NCI-H524 treated with DMSO at 0.1 percent for 48 hours (cell line): ENCODE measurements at places on chromosomes 13 and 19.

DNA sequence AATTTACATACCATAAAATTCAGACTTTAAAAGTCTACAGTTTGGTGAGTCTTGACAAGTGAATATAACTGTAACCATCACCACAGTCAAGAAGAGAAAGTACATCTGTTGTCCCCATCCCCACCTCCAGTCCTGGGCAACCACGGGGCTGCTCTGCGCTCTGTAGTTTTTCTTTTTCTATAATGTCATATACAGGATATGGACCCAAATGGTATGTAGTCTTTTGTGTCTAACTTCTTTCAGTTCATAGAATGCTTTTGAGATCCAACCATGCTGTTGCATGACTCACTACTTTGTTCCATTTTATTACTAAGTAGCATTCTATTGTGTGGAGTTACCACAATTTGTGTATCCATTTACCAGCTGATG is 103.9 kb downstream of the DOCK9 start:
- no peak for DNase-seq

DNA sequence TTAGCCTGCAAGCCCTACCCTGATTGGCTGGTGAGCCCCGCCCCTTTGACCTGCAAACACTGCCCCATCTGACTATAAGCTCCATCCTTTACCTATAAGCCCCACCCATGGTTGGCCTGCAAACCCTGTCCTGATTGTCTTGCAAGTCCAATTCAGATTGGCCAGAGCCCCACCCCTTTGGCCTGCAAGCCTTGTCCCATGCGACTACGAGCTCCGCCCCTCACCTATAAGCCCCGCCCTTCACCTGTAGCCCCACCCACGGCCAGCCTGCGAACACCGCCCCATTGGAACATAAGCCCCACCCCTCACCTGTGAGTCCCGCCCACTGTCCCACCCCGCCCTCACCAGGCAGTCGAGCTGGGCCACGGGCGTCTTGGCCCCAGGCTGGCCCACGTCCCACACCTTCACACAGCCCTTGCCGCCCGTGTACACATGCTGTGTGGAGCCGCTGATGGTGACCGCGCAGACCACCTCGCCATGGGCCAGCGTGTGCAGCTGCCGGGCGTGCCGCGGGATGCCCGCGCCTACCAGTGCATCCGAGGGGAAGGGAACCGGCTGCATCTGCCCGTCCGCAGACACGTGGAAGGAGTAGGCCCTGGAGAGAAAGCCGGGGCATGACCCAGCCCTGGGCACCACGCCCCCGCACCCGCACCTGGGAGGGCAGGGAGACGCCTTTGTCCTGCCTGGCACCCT is 22.9 kb downstream of the TLE2 start:
- DNase-seq: no peak

GRCh38 chr19:40741527-40742390 is 8.5 kb downstream of the ACTMAP start:
- no peak for DNase-seq

GRCh38 chr13:23859904-23860303 is 29.3 kb downstream of the MIPEP start:
- no peak for DNase-seq

DNA sequence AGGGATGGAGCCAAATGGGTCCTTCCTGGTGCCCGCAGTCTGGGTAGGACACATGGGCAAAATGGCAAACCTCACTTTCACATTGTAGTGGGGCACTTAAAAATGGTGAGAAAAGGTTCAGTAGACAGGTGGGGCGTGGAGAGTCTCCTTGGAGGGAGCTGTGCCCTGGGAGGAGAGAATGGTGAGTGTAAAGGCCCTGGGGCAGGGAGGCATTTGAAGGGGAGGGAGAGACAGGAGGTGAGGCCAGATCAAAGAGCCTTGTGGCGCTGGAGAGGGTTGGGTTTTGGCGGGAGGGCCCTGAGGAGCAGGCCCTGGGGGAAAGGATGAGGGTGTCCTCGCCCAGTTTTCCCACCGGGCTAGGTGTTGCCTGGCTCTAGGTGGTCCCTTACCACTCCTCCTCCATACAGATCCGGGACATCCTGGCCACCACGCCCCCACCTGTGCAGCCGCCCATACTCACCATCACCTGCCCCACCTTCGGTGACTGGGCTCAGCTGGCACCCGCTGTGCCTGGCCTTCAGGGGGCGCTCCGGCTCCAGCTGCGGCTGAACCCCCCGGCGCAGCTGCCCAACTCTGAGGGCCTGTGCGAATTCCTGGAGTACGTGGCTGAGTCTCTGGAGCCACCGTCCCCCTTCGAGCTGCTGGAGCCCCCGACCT is 6.3 kb downstream of the MAP1S start:
- no peak for DNase-seq

DNA sequence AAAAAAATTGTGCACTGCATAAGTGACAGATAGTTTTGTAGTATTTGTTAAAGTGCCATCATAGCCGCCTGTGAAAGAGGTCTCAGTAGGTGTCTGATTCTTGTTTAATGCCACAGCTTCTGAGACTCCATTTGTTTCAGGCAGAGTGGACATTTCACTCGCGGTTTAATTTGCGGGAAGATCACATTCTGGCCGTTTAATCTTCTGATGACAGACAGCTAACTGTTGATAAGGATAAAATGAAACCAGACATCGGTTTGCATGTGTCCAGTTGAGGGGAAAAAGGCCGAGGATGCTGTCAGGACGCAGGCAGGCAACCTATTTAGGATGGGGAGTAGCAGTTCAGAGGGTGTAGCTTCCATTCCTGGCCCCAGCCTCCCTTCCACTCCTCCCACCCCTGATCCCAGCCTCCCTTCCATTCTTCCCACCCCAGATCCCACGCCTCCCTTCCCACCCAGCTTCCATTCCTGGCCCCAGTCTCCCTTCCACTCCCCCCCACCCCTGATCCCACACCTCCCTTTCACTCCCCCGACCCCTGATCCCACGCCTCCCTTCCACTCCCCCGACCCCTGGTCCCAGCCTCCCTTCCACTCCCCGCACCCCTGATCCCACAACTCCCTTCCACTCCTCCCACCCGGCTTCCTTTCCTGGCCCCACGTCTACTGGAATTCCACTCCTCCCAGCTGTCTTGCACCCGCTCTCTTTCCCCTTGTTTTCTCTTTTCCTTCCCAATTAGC is 23.8 kb downstream of the ATP11A start:
- DNase-seq: no peak

DNA sequence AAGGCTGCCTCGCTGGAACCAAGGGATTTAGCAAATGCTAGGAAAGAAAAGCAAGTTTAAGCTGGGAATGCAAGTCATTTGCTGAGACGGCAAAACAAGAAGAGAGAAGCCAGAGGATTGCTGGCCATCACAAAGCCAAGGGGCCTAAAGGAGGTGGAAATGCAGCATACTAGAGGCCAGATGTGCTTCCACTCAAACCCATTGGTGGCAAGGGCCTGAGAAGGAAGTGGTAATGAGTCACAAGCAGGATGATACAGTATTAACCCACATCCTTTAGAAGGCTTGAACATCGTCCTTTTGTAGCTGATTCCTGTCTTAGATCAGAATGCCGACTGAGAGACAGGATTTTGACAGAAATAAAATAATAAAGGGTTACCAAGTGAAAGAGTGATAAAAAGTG is 68.2 kb downstream of the ITGBL1 start:
- DNase-seq: no peak

DNA sequence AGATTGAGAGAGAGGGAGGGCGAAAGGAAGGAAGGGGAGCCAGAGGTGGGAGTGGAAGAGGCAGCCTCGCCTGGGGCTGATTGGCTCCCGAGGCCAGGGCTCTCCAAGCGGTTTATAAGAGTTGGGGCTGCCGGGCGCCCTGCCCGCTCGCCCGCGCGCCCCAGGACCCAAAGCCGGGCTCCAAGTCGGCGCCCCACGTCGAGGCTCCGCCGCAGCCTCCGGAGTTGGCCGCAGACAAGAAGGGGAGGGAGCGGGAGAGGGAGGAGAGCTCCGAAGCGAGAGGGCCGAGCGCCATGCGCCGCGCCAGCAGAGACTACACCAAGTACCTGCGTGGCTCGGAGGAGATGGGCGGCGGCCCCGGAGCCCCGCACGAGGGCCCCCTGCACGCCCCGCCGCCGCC is at the start of gene TNFSF11:
TNFSF11 (plus strand) TSS at position 142 of the 400 bp plus-strand sequence; CDS start at position 294, 152 bp downstream.
- no peak for DNase-seq

DNA sequence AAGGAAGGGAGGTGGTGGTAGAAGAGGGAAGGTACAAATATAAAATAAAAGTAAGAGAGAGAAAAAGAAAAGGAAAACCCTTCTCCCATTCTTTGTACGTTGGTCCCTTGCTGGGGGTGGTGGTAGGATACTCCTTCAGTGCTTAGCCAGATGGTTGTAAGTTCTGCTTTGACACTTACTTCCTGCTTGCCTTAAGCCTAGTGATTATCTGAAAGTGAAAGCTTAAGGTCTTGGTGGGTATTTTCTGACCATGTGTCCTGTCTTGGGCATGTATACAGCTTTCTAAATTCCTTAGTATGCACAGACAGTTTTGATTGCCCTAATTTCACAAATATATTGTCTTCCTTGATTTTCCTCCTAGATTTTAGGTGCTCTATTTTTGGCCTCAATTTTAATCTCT is 314.8 kb downstream of the PCDH17 start:
- no peak for DNase-seq

DNA sequence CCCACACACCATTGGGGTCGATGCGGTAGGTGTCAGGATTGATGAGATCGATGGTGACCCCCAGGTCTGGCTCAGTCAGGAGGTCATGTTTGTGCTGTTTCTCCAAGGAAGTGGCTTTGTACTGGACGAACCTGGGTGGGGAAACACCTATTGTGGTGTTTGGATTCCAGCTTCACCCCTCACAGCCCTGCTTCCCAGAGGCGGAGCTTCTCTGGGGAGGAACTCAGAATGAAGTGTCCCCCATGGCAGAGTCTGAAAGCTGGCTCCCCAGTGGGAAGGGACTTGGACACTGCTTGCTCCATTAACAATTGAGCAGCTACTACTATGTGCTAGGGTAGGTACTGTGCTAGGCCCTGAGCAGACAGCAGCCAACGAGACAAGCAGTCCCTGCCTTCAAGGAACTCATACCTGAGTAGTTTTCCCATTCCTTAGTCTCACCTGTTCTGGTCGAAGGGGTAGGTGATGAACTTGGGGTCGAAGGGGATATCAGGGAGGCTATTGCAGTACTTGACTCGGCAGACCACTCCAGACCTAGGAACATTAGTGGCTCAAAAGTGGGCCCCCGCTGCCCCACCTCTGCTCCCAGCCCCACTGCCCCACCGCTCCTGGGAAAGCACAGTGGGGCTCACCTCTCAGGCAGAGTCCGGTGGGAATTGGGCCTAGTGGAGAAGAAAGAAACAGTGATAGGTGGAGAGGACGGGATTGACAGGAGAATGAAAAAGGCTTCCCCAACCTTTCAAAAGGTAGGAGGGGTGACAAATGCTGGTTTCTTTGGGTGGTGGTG is 1.1 kb downstream of the PAF1 start:
- no peak for DNase-seq

DNA sequence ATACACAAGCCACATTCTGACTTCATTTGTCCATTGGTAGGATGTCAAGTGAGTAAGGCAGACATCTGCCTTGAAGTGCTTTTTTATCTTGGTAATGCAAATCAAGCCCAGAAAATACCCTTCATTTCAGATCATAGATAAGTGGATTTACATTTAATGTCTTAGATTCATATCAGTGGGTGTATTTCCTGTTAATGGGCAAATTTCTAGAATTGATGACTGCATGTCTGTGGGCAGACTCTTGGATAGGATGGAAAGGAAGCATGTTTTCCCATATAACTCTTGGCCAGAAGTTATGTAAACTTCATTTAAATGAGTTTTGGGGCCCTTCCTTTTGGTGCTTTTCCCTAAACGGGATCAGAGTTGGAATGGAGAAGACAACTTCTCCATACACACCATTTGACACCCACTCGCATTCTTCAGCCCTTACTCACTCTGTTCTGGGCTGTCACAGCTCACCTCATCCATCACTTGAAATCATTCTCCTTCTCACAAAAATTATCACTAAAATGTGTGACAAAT is 154.6 kb downstream of the FLT1 start:
- DNase-seq: no peak

DNA sequence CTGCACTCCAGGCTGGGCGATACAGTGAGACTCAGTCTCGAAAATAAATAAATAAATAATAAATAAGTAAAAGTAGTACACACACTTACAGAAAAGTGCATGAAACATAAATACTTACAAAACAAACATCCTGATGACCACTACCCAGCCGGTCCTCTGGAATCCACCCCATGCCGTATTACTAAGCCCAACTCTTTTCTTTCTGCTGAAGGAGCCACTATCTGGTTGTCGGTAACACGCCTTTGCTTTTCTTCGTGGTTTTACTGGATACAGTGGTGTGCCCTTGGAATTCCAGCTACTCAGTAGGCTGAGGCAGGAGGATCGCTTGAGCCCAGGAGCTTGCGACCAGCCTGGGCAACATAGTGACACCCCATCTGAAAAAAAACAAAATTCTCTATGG is 39.4 kb downstream of the CELF5 start:
- no peak for DNase-seq

DNA sequence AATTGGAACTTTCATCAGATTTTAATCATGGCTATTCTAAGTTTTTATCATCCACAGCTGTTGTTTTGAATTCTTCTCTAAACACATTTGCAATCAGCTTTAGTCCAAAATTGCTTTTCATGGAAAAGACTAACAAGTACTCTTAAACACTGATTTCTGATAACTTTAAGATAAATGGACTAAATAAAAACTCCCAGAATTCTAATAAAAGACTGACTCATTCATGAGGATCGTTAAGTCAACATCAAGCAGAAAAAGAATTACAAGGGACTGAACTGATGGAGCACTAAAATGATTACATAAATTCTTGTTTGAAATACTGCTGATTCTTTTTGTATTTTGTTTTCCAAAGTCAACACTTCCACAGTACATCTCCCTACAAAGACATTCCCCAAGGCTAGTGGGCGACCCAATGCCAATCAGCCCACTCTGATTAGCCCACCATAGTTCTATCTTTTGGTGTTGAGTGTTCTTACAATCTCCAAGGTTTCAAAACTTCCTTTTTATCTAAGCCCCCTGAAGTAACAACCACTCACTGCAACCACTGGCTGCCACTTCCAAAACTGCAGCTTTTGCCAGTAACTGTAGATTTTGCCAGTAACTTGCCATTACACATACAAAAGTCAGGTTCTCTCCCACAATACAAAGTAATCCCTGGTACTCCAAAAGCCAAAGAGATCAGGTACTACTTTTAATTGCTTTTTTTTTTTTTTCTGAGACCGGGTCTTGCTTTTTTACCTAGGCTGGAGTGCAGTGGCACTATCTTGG is 14.0 kb upstream of the NAA16 start:
- DNase-seq: no peak

- no peak for DNase-seq
Observed at GRCh38 chr13:112693831-112694497, 4.1 kb downstream of the ATP11A start.

DNA sequence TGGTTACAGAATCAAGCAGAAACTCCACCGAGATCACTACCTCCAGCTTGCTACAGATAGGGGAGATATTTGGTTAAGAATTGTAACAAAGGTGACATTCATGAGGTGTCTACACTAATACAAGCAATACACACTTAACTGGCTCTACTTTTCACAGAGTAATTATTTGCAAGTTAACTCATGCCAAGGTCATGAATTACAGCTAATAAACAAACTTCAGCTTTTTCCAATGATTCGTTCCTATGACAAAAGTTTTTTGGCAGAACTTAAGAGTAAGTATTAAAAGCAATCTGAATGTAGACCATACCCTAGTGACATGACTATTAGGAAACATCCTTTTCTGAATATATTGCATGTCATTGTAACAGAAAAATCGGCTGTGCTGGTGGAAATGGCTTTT is 72.1 kb downstream of the LHFPL6 start:
- no peak for DNase-seq

- DNase-seq: no peak
Observed at GRCh38 chr19:57651654-57651996, 17.1 kb upstream of the ZSCAN4 start.

GRCh38 chr13:49124693-49125304 is 95.3 kb upstream of the MLNR start:
- DNase-seq: no peak
